ENCODE measurements at places on chromosomes 11 and 22.

- DNase-seq, result no peak
Measured at GRCh38 chr11:93128574-93128973, 69.2 kb downstream of the SLC36A4 start.

DNA sequence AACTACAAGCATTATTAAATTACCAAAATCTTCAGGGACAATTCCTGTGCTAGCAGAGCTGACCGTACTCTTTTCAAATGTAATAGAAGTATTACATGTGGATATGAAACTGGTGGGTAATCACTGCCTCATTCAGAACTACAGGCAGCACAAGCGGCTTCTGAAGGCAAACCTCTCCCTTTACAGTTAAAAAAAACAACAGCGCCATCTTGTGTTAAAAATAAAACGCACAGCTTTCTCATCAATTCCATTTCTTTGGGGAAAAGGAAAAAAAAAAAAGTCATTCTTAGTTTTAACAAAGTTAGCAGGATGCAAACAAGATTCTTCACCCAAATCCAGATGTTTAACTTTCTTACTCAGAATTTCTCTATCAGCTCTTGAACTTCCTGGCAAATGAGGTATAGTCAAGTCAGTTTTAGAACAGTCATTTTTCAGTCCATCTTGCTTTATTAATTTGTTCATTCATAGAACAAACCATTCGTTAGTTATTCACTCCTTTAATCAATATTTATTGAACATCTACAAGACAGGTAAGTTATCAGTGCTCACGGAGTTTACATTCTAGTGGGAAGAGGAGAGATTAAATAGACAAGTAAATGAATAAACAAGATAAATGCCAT is 331.8 kb upstream of the MPPED2 start:
- no peak for DNase-seq

DNA sequence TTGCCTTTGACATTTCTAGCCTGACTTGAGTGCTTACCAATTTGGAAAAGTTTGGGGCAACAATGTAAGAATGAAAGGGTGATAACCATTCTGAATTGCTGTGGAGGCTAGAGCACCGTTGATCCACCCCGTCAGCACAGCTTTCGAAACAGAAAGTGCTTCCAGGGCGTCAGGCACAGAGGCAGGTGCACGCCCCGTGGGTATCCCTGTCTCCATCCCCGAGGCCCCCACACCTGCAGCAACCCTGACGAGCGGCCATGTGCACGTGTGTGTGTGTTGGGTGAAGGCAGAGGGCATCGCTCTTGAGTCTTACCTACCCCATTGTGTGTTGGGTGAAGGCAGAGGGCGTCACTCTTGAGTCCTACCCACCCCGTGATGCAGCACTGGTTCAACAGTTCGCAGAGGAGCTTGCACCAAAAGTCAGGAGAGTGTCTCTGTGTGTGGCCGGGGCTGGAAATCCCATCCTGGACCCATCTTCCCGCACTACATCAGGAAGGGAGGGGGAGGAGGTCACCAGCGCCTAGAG is 404.5 kb downstream of the BRD1 start:
- DNase-seq, result no peak

GRCh38 chr11:10351765-10352641 is 47.1 kb downstream of the ADM start:
- no peak for DNase-seq

Data from stimulated activated CD4-positive, alpha-beta T cell treated with anti-CD3 and anti-CD28 coated beads, Interleukin-12 subunit alpha, Interleukin-12 subunit beta, amount 100 ng/mL, for 48 hours (primary cell).